ENCODE measurements at places on chromosomes 2 and 18.

DNA sequence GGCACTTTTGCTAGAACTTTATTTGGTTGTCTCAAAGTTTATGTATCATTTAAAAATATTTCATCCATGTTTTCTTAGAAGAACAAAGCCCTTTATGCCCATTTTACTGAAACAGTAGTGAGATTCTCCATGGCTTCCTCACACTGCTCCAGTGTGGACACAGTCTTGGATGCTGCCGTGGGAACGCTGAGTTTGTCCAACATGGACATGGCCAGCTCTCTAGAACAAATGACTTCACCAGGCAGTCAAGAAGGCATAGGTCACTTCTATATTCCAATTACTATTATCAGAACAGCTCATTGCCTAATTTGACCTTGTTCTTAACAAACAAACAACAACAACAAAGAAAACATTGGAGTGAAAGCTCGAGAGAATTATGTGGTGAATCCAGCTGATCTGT is 414.1 kb upstream of the ID2 start:
- DNase-seq, result no peak

- DNase-seq, result no peak
These were observed 32.0 kb upstream of the TMEM18 start for GRCh38 chr2:709138-709765.

- no peak for DNase-seq
These were observed 23.4 kb downstream of the ARHGAP15 start for GRCh38 chr2:143152637-143153036.

DNA sequence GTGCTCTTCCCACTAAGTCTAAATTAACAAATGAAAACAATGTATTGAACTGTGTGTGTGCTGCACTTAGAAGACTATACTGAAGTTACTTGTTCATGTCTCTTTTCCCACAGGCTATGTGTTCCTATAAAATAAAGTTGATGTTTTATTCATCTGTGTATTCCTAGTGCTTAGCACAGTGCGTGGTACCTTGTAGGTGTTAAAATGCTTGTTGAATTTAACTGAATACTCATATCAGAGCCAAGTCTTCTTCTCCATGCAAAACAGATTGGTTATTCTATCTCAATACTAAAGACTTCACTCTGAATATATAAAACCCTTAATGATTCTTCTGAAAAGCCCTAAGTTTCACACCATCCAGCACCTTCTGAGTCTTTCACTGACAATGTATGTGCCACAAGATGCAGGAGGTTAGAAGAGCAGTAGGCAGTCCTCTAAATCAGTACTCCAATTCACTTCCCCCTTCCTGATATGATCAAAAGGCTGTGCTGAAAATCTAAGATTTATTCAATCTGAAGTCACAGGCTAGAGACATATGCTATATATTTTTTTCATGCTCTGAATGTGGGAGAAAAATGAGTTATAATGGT is 231.7 kb upstream of the CCDC150 start:
- no peak for DNase-seq

DNA sequence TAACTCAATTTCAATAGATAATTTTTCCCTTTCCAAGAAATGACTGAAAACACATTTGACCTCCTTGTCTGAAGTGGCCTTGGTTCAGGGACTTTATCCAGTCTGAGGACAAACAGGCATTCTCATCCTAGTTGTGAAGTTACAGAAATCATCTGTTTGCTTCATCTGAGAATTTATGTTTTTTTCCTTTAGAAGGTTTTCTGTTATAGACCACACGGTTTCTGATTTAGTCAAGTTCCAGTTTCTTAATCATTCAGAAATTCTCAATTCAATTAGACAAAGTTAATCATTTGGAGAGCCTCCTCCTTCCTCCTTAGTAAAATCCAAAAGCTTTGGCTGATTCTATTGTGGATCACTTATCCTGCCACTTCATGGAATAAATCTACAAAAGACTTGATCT is 60.9 kb downstream of the ICOS start:
- DNase-seq, result no peak

- no peak for DNase-seq
These were observed 63.1 kb downstream of the MBP start for GRCh38 chr18:77069482-77069881.

DNA sequence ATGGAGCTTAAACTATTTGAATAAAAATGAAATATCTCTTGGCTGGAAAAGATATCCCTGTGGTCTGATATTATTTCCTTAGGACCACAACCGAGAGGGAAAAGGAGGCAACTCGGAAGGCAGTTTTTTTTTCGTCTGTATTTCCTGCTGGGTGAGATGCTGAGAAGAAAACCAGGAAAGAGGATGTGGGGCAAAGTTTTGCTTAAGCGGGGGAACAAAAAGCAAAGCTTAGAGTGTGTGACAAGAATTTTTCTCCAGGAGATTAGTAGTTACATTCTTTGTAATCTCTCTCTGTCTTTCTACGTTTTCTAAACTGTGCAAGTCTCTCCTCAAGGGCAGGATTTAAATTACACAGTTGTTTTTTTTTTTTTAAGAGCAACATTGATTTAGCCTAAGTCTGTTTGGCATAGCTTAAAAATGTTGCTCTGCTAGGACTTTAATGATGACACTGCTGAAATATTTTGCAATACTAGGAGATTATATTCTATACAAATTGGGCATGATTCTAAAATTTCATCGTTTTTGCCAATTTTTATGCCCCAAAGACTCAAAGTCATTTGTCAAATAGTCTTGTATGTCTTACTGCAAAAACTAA is 258.5 kb downstream of the KCNS3 start:
- DNase-seq, result no peak

DNA sequence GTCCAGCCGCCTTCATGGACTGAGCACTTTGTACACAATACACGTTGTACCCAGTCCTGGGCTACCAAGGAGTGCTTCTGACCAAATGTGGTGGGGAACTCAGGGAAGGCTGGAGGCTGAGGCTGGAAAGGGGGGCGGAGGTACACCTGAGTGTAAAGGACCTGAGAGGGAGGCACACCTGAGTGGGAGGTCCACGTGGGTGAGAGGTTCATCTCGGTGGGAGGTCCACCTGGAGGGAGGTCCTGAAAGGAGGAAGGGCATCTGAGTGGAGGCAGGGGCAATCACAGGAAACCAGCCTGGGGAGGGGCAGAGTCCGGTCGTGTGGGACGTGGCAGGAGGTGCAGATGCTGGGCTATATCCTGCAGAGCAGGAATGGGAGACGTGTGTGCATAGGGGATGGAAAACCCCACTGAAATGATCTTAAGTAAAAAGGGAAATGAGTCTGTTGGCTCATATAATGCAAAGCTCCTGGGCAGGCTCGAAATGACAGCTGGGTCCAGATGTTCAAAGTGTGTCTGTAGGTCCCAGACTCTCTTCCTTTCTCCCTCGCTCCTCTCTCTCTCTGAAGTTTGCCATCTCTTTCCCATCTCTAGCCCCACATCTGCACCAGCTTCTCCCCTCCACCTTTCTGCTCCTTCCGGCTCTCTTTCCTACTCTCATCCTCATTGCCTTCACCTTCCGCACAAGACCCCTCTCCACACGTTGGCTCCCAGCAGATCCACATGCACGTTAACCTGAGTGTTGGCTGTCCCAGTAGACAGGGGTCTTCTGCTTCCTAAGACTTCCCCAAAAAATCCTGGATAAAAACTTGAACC is 137.7 kb downstream of the PXDN start:
- no peak for DNase-seq

DNA sequence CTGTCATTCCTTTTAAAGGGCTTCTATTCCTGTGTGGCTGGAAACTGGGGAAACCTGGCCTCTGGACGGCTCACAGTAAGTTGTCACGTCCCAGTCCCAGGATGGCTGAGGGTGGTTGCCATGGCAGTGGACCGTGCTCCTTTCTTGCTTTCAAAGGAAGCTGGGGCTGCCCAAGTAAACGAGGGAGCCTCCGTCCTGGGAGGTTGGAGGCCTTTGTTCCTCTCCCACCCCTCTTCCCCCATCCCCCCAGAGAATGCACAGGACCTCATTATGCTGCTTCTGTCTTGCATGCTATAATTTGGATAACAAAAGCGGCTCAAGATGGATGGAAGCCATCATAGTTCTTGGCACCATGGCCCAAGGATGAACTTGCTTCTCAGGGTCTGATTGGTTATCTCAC is 325.5 kb upstream of the HS6ST1 start:
- DNase-seq, result no peak

DNA sequence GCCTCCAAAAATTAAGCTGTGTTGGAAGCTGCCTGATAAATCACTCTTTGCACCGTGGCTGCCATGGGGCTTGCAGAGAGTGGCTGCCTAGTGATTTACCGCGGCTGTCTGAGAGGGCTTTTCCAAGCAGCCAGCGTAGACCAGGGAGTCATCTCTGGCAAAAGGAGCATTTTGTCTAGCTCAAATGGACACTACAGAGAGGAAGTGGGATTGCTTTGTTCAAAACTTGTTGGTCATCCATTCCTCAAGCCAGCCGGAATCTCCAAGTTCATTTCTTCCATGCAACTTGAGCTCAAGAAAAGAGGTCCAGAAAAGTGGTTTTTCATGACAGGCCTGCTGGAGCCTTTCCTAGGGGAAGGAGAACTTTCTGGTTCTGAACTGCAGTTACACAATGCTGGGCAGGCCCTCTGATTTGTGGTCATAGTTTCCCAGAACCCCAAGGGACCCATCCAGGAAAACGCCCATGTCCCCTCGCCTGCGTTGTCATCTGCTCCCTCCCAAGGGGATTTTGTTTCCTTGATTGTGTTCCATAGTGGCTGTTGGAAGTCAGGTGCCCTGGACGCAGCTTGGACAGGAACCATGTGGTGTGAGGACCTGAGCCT is 108.1 kb downstream of the TRIB2 start:
- DNase-seq, result no peak

GRCh38 chr18:49227441-49228165 is 232.8 kb downstream of the DYM start:
- DNase-seq, result no peak

DNA sequence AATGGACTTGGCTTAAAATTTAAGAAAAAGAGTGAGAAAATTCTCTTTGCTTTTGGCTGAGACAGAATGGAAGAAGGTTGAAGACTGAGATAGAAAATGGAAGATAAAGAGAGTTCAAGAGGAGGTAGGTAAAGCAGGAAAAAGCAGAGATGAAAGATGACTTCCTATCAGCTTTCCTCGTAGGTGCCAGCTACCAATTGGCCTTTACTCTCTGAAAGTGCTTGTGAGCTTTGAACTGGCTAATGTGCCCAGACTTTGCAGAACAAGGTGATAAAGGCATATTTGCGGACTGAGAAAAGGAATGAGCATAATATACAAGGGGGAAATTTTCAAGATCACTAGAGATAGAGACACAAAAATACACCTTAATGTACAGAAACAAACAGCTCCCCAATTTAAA is 54.7 kb upstream of the UBE2E3 start:
- no peak for DNase-seq

GRCh38 chr2:235710933-235711332 is 217.1 kb downstream of the AGAP1 start:
- no peak for DNase-seq

DNA sequence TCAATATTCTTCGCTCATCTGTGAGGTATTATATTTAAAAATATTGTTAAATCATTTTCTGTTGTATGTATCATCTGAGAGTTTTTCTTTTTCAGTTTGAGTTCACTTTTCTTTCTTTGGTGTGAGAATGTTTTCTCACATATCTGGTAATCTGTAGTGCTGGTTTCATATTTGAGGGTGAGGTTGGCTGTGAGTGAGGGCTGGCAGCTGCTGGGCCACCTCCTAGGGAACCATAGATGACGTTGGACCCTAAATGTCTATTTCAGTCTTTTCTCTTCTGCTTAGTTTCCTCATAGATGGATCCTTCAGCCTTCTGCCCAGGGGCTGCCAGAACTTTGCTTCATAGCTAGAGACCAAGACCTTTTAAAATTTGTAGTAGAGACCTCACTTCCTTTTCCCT is 33.5 kb downstream of the MGAT5 start:
- DNase-seq, result no peak

GRCh38 chr2:76711490-76711889 is 810.7 kb downstream of the LRRTM4 start:
- no peak for DNase-seq

DNA sequence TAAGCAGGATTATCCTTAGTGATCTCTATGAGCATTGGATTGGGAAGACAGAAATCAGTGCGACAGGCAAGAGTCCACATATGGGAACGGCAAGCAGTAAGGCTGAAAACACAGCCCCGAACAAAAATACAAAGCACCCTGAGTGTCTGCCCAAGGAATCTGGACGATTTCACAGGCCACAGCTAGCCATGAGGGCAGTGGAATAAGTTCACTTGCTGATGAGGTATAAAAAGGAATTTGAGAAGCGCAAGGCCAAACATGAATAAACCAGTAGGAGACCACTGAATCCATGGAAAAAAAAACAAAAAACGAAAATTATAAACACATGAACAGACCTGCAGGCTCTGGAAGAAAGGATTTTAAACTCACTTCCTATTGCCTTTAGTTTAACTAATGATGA is 24.3 kb downstream of the WDSUB1 start:
- no peak for DNase-seq

- no peak for DNase-seq
These were observed 20.9 kb downstream of the MMADHC start for GRCh38 chr2:149566652-149567051.

- DNase-seq, result no peak
These were observed 167.8 kb upstream of the HDAC4 start for GRCh38 chr2:239568601-239569000.

GRCh38 chr18:55246278-55246677 is 287.0 kb upstream of the CCDC68 start:
- no peak for DNase-seq

DNA sequence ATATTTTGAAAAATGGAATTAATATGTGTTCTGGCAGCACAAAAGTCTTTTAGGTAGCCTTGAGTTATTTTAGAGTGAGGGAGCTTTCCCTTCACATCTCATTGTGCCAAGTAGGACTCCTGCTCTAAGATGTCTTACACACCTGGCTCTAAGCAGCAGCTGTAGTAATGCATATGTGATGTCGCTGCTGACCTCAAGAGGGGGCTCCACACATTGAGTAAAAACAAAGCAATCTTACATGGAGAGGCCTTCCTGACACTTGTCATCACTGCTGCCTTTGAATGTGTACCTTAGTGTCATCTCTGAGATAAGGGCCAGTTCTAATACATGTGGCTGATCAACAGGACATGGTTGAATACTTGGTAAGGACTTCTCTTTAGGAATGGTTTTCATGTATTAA is 75.8 kb downstream of the ACTR3 start:
- no peak for DNase-seq

- no peak for DNase-seq
These were observed 115.6 kb upstream of the ID2 start for GRCh38 chr2:8566155-8566670.

DNA sequence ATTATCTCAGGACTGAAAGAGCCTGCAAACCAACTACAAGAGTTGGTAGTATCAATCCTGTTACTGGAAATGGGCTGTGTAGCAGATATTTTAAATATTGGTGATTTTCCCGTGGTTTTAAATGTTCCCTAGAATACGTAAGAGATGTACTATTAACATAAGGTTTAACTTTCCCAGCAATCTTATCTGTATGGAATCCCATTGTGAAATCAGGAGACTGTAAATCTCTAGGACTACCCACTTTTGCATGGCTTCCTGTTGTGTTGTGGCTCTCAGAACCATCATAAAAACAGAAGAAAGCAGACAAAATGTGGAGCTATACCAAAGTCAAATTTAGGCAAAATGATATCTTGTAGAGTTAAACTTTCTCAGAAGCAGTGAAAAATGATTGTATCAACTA is 641.5 kb upstream of the SETBP1 start:
- DNase-seq, result no peak

- no peak for DNase-seq
These were observed 243.9 kb downstream of the AFF3 start for GRCh38 chr2:99898336-99899048.
